ENCODE measurements at places on chromosomes 4 and X.

DNA sequence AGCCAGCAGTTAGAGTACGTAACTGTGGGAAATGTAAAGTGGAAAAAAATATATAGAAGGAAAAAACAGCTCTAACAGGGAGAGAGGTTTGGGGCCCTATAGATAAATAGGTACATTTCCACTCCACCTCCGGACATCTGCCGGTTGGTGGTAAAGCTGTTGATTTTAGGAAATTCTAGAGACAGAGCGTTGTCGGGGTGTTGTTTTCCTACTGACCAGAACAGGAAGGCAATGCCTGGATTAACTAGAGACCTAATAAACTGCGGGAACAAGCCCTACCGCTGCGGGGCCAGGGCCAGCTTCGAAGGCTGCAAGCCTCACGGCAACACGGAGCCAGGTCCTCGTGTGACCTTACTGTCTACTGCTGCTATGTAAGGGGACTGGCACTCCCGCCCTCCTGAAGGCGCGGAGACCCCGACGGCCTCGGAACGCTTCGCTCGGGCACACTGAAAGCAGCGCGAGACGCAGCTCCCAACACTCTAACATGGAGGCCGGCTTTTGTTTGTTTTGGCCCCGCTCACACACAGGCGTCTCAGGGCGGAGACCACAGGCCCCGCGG lies 702 bp upstream of the CDKN2AIP start:
- DNase-seq, result peak; percentile 62

GRCh38 chr4:15569746-15570145 lies 85.4 kb downstream of the FBXL5 start:
- no peak for DNase-seq

GRCh38 chrX:3806630-3807029 lies 93.2 kb upstream of the PRKX start:
- no peak for DNase-seq

GRCh38 chr4:72567821-72568675 lies 973 bp downstream of the ADAMTS3 start:
- peak; percentile 72 for DNase-seq

GRCh38 chr4:143089847-143090246 lies 94.9 kb upstream of the USP38 start:
- DNase-seq, result no peak

- DNase-seq, result no peak
Measured at GRCh38 chr4:10343656-10344055, 113.6 kb downstream of the ZNF518B start.

DNA sequence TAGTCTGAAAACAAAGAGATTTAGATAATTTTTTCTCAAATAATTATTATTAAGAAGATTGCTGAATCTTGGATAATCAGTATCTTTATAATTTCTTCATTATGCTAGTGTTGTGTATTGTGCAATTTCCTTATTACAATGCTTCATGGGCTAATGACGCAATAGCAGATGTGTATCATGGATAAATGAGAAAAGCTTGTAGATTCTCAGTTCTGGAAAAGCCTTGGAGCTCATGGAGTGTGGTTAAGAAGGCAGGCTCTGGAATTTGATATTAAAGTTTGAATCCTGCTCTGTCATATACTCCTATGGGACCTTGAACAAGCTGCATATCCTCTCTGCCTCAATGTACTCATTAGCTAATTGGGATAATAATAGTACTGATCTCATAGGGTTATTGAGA lies 18.9 kb upstream of the CXCL8 start:
- DNase-seq, result no peak

GRCh38 chr4:167339781-167340180 lies 105.5 kb upstream of the SPOCK3 start:
- no peak for DNase-seq

DNA sequence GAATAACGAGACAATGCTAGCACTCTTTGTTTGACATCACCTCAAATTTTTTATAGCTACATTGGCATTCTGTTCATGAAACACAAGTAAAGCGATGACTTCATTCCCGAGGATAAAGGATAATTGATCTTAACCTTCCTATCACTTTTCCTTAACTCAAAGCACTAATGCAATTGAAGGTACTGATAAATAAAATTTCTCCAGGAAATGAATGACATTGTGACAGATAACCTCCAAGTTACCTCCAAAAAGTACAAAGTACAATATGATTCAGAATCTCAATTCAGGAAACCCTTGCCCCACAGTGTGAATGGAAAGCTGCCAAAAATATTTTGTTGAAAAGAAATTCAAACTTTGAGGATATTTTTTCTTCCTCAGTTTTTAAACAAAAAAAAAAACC lies 1.8 kb downstream of the PRSS12 start:
- DNase-seq, result no peak

DNA sequence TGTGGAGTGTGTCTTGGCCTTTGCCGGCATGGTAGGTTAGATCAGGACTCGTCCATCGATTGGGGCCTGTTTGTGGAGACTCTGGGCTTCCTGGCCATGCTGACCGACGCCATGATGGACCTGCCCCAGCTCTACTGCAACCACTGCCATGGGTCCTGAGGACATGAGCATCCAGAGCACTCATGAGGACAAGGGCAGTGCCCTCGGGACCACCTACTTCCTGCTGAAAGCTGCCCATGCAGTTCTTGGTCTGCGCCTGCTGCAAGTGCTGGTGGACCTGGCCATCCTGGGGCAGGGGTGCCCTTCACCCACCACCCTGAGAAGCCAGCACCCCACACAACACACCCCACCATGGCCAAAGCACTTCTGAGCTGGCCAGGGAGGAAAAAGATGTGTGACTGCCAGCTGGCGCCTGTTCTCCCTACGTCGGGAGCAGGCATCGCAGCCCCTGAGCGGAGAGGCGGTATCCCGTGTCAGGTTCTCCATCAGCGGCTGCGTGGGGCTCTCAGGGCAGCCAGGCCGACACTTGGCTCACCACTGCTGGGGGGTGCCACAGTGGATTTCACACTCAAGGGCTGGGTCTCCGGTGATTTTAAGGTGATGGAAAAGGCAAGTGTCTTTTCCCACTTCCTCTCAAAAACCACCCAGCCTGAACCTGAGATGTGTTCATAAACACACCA lies 106.4 kb downstream of the SCD5 start:
- DNase-seq, result no peak

DNA sequence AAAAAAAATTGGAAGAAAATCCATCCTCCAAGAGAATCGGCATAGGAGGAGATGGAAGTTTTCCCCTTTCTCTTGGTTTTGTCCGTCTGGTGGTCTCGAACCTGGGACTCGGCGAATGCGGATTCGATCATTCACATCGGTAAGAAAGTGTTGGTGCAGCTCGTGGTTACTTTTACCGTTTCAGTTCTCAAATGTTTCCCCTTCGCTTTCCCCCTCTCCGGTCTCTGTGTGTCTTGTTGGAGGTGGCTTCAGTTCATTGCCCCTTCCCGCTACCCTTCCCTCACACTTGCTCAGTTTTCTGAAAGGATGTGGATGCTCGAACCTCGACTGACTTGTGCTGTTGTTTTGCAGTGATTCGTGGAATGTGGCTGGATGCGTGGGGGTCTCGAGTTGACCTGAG lies 840 bp downstream of the GRID2 start:
- DNase-seq, result no peak

GRCh38 chr4:170122252-170122651 lies 32.5 kb upstream of the AADAT start:
- no peak for DNase-seq

GRCh38 chr4:186392017-186392416 lies 126.0 kb downstream of the F11 start:
- no peak for DNase-seq

DNA sequence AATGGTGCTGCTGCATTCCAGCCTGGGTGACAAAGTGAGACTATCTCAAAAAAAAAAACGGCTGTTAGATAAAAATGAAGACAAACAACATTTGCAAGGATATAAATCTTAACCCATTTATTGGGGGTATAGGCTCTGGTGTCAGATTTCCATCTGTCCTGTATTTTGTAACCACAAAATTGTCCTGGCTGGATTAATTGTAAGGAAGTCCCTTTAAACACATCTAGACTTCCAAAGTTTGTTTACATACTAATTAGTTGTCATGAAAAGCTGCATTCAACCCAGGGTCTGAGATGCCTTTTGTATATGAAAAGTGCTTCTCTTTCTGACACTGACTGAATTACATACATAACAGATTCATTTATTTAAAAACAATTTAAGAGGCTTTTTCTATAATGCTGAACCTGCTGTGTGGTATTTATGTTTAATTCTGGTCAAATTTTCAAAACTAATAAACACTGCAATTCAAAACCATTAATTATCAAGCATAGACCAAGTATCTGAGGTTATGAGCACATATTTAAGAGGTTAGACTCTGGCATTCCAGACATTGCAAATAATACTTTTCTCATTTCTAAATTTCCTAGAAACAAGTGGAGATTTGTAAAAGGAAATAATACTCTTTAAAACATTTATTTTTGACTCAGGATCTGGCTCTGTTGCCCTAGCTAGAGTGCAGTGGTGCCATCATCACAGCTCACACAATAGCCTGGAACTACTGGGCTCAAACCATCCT lies 17.5 kb upstream of the UGDH start:
- peak; percentile 42 for DNase-seq

DNA sequence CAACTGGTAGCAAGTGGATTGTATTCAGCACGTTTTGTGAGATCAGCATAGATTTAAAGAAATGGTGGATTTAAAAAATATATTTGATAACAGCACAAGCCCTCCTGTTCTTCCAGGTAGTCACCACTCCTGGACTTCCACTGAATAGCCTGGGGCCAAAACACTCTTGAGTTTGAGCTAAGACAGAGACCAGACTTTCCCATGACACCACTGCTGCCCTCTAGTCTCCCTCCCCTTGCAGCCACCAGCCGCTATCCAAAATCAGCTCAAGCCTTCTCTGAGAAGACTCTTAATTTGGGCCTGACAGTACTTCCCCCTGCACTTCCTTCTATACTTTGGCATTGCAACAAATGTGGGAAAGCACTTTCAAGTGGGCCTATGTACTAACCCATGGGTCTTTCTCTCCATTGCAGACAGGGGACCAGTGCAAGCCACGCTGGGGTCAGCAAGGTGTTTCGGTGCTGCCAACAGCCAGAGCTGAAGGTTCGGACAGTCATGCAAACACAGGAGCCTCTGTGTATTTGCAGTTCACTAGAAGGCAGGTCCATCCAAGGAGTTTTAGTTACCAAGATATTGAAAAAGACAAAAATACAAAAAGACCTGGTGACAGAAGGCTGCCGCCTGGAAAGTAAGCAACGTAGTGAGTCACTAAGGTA lies 40.5 kb upstream of the KLHL13 start:
- DNase-seq, result no peak

- DNase-seq, result peak; percentile 57
Measured at GRCh38 chrX:65706041-65706828, 38.8 kb downstream of the MSN start.

- no peak for DNase-seq
Measured at GRCh38 chrX:97522307-97522706, 638.6 kb downstream of the RPA4 start.

DNA sequence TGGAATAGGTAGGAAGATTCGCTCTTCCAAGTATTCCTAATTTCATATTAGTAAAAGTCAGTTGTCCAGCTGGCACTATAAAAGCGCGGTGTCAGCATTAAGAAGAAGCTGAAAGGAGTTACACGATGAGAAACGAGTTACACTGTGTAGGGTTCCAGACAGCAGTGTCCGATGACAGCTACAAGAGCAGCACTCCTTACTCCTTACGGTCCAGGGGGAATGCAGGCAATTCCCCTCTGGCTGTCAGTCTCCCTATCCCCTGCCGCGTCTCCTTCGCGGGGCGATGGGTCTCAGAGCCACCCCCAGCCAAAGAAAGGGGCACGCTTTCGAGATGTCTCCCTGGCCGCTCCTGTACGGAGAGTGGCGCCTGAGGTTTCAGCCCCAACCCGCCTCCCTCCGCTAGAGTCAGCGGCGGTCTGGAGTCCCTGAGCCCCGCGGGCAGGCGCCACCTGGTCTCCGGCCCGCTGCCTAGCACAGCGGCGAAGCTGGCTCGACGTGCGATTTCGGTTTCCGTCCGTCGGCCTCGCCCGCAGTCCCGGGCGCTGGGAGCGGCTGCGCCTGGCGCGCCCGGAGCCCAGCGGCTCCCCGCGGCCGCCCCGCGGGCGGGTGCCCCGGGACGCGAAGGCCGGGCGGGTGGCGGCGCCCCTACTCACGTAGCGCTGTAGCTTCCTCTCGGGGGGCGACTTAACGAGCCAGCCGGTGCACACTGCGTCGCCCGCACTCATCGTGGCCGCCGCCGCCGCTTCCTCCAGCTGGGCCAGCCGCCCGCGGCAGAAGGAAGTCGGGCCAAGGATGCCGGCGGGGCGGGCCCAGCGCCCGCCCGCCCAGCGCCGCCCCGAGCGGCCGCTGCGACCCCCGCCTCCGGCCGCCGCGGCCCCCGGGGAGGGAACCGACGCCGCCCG lies at the start of gene GAB3:
GAB3 (minus strand) TSS at position 777 of the 902 bp plus-strand sequence; CDS start at position 725, 52 bp downstream.
- DNase-seq, result no peak

DNA sequence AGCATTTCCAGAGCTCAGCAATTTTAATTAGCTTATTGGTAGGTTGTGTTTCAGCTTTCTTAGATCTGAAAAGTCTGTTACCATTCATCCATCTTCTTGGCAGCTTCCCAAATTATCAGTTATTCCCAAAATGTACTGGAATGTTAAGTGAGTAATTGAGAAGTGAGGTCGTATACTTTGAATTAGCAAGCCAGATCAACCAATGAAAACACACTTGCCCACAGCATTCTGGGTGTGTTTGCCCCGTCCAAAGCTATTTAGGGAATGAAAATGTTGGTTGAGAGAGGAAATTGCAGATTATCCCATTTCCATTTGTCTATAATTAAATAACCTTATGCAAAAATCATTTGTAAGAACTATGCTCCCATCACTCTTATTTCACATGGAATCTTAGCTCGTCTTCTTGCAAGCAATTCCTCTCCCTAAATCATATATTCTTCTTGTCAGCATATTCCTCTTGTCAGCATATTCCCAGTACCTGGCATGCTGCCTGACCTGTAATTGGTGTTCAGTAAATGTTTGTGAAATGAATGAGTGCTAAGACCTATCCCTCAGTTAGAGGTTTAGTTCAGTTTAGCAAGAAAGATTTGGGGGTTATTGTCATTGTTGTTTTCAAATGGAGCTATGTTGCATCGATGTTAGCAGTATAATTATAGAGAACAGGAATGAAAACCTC lies 23.3 kb upstream of the ANTXR2 start:
- no peak for DNase-seq

GRCh38 chrX:19795307-19795706 lies 92.1 kb downstream of the SH3KBP1 start:
- DNase-seq, result no peak

GRCh38 chr4:84220990-84221389 lies 278.1 kb downstream of the NKX6-1 start:
- no peak for DNase-seq

GRCh38 chr4:139014371-139015268 lies 961 bp upstream of the NOCT start:
- DNase-seq, result peak; percentile 97

- no peak for DNase-seq
Measured at GRCh38 chrX:16931855-16932575, 14.4 kb upstream of the REPS2 start.

DNA sequence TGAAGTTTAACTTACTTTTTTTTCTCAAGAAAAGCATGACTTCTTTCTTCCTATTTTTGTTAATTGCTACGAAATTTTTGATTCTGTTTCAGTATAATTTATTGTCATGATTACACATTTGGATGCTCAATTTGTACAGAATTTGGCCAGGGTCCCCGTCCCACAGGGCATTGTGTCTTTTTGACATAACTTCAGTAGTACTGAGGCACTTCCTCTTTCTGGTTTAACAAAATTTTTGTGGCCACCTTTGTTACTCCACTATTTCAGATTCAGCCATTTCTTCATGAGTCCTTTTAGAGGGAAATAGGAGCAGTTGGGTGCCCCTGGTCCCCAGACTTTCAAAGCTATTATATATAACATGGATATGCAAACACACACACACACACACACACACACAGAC lies 1248.7 kb downstream of the PCDH7 start:
- no peak for DNase-seq
